ENCODE measurements at places on chromosomes 16 and 17. TPM values are rescaled to one million over a fixed set of nuclear protein-coding genes. Genes with fewer than 3 reads are reported as not detected.

Gene TNFRSF13B
- not detected for total RNA-seq

Gene MAFG
- 45.2 TPM for total RNA-seq

Gene SKAP1
- 0.88 TPM for total RNA-seq

Gene CYB561
- total RNA-seq, result 40.1 TPM

Gene KRTAP9-8
- not detected for total RNA-seq

Gene PYCARD
- total RNA-seq, result 228 TPM

Gene GLP2R
- 1.5 TPM for total RNA-seq

Gene CCL13
- total RNA-seq, result not detected

Gene CDH1
- not detected for total RNA-seq

Gene SAMD14
- 0.07 TPM for total RNA-seq

Gene STAT3
- total RNA-seq, result 21.0 TPM

GRCh38 chr16:57727610-57728009 lies 8.0 kb upstream of the KATNB1 start:
- DNase-seq, result no peak

GRCh38 chr17:74831444-74832146 lies 28.1 kb downstream of the GRIN2C start:
- no peak for DNase-seq

GRCh38 chr17:17479209-17479608 lies 2.4 kb downstream of the MED9 start:
- DNase-seq, result no peak

DNA sequence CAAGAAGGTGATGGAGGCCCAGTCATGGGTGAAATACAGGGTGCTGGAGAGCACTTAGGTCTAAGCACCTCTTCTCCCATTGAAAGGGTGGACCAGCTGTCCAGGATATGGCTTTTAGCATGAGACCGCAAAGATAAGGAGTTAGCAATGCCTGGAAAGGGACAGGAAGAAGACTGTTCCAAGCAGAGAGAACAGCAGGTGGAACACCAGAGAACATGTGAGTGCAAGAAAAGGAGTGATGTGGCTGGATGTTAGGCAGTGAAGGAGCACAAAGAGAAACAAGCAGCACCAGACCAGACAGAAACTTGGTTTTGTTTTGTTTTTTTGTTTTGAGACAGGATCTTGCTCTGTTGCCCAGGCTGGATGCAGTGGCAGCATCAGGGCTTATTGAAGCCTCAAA lies 45.4 kb upstream of the CCL1 start:
- no peak for DNase-seq

GRCh38 chr16:11109566-11109965 lies 146.4 kb downstream of the SOCS1 start:
- no peak for DNase-seq

- DNase-seq, result no peak
These were observed 11.6 kb downstream of the STH start for GRCh38 chr17:46010597-46011186.

DNA sequence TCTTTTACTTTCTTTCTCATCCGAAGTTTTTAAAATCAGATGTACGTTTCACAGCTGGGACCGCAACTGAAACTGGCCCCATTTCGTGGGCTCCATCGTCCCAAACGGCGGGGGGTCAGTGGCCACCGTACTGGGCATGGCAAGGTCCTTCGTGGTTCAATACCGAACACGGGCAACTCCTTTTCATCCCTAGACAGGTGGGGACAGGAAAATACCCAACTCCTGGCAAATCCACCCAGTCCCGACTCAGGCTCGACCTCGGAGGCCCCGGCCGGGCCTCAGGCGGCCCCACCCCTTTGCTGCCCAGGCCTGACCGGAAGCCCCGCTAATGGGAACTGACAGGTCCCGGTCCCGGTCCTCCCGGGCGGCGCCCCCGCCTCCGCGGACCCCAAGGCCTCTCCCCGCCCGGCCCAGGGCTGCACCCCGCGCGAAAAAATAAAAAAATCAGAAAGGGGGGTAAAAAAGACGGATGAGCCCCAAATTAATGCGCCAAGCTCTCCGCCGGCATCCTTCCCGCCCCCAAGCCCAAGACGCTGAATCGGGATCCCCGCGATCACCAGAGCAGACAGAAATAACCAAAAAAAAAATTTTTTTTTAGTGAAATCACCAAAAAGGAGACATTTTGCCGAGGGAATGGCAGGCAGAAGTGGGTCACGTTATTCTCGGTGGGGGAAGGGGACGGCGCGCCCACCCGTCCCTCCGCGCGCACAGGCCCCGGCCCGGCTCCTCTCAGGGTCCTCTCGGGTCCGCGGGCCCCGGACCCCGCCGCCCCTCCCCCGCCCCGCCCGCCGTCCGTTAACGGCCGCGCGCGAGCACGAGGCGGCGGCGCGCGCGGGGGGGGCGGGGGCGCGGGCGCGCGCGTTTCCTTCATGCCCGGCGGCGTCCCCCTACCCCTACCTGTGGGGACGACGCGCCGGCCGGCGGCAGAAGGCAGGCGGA lies 562 bp downstream of the ZC3H7A start:
- DNase-seq, result peak; percentile 45

GRCh38 chr17:77235370-77235941 lies 94.7 kb downstream of the SEC14L1 start:
- DNase-seq, result no peak

DNA sequence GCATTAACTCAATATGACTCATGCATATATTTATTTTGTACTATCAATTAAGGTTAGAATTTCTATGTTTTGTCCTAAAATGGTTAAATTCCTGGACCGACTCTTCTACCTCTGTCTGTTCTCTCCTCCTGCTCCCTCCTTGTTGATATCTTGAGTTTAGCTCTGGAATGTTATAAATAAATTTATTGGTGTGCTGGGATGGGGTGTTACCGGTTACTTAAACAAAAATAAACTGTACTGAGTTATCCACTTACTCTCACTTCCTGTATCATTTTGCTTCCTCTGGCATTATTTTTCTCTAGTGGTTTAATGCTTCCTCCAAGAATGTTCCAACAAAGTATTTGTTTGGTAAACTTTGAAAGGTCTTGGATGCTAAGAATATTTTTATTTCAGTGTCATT lies 120.1 kb downstream of the ABCA8 start:
- DNase-seq, result no peak

DNA sequence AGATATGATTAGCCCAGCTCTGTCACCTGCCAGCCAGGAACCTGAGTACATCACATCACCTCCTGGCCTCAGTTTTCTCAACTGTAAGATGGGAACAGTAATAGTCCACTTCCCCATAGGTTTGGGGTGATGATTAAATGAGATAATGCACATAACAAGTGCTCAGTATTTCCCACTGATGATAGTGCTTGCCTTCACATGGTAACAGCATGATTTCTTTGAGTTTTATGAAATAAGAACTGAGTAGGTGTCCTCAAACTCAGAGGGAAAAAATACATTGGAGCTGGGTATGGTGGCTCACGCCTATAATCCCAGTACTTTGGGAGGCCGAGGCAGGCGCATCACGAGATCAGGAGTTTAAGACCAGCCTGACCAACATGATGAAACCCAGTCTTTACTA lies 30.1 kb upstream of the SNN start:
- DNase-seq, result no peak

GRCh38 chr17:2138318-2138717 lies 83.4 kb downstream of the HIC1 start:
- DNase-seq, result no peak

DNA sequence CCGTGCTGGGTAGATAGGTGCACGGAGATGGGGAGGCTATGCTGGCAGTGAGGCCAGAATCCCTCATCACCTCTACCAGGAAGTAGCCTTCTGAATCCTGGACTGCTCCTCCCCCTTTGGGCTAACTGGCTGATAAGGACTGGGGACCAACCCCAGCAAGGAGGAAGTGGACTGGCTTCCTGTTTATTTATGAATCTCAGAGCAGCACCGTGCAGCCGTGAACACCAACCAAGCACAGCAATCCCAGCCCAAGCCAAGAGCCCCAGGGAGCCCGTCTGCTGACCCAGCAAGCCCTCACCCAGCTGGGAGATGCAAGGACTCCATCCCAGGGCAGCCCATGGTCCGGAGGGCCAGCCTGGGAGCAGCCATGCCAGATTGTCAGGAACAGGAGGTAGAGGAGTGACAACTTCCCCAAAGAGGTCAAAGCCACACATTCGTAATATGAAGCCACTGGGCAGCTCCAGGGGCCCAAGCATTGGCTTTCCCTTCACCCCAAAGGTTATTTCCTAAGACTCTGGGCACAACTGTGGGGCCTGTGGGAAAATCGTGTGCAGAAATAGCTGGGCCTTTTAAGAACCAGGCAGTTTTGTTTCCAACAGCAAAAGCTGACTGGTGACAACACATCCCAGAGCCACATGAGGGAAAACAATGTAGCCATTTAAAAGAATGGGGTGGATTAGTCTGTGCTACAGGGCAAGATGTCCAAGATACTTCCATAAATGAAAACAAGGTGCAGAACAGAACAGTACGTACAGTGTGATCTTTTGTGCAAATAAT lies 23.9 kb downstream of the PHB1 start:
- DNase-seq, result peak; percentile 59

DNA sequence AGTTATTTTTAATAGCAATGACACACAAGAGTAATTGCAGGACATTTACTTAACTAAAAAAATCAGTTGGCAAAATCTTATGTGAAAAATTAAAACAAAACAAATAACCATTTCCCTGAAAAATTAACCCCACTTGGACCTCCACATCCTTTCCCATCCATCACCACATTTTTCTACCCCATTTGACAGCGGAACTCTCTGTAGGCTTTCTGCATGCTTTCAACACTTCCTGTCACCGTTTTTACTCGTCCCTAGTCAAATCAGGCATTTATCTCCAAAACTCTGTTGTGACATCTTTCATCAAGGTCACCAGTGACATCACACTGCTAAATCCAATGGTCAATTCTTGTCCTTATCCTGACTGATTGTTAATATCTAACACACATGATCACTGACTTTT lies 27.5 kb downstream of the KCNJ16 start:
- no peak for DNase-seq

GRCh38 chr17:2723997-2724783 lies 12.6 kb upstream of the CLUH start:
- DNase-seq, result no peak

DNA sequence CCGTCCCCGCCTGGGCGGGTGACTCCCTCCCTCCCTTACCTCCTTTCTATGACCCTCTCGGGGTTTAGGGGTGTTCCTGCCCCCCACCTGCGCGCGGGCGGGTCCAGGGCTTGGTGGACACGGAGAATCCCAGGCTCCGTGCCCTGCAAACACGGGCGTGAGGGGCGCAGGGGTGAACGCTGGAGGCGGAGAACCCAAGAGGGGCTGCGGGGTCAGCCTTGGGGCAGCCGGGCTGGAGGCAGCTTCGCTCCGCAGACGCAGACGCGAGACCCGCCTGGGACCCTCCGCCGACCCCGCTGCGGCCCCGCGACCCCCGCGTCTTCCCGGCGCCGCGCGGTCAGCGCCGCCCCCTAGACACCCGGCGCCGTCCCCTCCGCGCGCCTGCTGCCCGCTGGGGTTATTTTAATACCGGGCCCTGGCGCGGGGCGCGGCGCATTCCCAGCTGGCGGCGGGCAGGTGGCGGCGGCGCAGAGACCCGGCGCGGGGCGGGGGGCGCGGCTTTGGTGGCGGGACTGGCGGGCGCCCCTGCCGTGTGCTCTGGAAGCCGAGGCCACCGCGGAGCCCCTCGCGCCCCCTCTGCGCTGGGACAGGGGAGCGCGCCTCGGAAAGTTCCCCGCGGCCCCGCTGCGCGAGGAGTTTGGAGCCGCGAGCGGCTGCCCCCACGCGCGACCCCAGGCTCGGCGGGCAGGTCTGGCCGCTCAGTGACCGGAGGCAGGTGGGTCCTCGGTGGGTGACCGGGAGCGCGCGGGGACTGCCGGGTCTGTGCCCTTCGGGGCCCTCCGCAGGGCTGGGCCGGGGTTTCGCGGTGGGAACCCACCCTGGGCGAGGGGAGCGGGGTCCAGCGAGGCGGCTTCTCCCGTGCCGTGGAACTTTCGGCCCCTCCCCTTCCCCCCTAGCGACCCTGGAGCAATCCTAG lies at the start of gene UTS2R:
Gene UTS2R, plus strand, starts transcription at position 433 of the 916 bp plus-strand sequence. CDS start 2,560 bp downstream, outside the sequence.
- DNase-seq, result no peak

- no peak for DNase-seq
These were observed 540 bp upstream of the RPL38 start for GRCh38 chr17:74202938-74203337.

GRCh38 chr16:15597135-15597534 lies 45.8 kb downstream of the MARF1 start:
- DNase-seq, result no peak

DNA sequence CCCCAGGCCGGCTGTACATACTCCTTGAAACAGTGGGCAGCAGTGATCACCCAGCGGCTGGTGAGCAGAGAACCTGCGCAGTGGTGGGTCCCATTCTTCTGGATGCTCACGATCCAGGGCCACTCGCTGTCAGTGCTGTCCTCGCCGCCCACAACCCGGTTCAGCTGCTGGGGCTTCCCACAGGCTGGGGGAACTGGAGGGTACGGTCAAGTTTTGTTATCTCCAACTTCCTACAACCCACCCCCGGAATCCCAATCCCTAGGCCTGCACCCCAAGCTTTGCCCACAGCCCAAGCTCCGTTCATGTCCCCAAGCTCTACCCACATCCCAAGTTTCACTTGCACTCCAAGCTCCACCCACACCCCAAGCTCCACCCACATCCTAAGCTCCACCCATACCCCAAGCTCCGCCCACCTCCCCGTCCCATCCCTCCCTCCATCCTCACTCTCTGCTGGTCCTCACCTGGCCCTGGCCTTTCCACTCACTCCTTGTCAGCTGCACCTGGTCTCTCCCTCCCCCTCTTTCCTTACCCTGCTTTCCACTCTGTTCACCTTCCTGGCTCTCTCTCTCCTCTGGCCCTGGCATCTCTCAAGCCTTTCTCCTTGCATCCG lies 1.8 kb downstream of the PRSS22 start:
- no peak for DNase-seq

DNA sequence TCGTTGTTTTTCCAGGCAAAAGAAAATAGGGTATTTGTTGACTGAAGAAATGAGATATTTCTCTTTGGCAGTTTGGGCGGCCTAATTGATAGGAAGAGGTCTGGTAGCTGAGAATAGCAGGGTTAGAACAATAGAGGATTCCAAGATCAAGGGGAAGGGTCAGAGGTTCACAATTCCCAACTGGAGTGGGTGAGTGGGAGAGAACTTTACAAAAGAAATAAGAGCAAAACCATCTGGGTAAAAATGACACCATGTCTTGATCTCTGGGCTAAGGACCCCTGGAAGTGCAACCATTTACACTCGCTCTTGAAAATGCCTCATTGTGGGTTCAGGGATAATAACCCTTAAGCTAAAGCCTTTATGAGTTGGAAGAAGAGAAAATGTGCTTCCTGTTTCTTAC lies 180.5 kb downstream of the CDH13 start:
- no peak for DNase-seq

DNA sequence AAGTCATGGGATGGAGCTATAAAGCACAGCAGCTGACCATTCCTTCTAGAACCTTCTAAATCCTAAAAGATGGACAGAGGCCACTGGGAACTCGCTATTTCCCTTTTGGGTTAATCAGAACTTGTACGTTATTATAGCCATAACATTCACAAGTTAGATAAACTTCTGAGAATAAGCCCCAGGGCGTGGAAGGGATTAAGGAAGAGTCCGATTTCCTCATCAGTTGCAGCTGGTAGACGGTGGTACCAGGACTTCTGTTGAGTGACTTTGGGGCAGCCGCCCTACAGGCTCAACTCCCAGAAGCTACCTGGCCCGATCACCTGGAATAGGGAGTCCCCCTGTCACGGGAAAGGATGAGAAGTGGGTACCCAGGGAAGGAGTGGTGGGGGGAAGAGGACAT lies 370.1 kb upstream of the ZFHX3 start:
- DNase-seq, result no peak

Measured in Caki2 (cell line).